DMS53 (cell line): ENCODE measurements at places on chromosomes 3 and 15.

DNA sequence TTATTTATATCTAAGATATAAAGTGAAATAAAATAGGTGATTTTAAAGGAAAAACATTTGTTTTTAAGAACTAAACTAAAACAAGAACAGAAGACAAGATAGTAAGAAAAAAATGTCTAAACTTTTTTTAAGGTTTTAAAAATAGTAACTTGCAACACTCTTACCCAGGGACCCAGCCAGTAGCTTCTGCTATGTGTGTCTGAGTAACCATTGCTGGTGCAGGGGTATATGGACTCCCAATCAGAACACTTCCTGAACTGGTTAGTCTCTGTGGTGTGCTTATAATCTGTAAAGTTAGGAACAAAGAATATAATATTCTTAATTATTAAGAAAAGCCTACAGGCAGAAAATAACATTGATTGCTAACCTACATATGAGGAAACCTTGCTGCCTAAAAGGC, 118.4 kb downstream of the ATP1B3 start:
- DNase-seq, result no peak

GRCh38 chr15:96392380-96393208, 62.1 kb downstream of the NR2F2 start:
- no peak for DNase-seq

DNA sequence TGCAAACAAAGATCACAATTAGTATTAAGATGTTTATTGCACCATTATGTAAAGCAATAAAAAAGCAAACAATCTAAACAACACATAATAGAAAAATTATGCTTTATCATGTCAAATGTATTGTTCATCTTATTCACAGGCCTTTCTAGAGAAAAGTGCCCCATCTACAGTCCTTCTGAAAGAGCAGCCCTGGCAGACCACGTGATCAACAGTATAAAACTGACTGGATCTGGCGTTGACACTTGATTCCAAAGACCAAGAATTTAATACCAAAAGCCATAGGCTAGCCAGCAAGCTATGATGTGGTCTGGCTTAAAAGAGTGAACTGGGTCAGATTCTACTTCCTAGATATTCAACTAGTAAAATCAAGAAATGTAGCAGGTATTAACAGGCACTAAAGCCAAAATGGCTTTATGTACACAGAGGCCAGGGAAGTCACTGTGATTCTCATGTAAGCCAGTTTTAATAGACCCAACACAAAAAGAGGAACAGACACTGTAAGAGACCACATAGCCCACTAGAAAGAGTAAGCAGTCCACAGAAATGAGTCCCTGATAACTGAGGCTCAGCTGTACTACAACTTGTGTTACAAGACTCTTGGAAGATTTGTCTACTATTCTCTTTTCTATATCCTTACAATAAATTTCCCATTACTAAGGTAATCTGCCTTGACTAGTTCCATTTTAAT, 32.5 kb downstream of the DMXL2 start:
- no peak for DNase-seq

DNA sequence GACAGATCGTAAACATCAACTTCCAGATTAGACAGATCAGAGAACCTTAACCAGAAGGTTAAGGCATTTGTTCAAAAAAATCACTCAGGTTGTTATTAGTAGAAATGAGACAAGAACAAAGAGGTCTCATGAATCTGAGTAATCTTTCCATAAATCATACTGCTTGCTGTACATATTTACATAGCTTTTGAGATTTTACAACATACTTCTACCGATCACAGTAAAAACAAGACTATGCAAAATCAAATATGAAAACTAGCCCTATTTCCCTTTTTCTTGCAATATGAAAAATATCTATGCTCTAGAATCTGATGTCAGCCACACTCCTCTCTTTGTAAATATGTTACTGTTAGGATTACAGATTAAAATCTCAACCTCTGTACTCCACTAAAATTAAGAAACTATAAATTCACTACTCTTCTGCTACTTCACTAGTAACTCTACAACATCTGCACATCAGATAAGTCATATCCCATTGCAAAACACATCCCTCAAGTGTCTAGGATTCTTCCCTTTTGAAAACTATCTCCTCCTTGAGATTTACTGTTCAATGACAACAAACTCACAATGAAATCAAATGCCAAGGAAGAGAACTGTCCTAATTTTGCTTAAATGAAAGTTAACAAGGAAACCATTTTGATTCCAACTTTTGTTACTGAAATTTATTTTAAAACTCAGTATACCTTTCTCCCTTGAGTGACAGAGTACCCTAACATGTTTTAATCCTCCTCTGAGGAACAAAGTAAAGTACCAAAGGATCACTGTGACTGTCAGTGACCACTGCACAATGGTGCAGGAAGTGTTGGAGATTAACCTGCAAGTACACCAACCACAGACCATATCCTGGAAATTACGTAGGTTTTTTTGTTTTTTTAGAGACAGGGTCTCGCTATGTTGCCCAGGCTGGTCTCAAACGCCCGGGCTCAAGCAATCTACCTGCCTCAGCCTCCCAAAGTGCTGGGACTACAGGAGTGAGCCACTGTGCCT, 12.8 kb downstream of the DCUN1D1 start:
- DNase-seq, result no peak
